ENCODE measurements at places on chromosomes 4 and X. TPM values are rescaled to one million over a fixed set of nuclear protein-coding genes. Genes with fewer than 3 reads are reported as not detected.

- DNase-seq = no peak
Measured at GRCh38 chrX:48934581-48935300, 15.9 kb upstream of the PIM2 start.

GPR82 gene
- not detected for total RNA-seq

- DNase-seq = no peak
Measured at GRCh38 chr4:125123570-125124109, 191.1 kb upstream of the FAT4 start.

SSX1 gene
- not detected for total RNA-seq
